ENCODE measurements at places on chromosomes 12 and 14.

DNA sequence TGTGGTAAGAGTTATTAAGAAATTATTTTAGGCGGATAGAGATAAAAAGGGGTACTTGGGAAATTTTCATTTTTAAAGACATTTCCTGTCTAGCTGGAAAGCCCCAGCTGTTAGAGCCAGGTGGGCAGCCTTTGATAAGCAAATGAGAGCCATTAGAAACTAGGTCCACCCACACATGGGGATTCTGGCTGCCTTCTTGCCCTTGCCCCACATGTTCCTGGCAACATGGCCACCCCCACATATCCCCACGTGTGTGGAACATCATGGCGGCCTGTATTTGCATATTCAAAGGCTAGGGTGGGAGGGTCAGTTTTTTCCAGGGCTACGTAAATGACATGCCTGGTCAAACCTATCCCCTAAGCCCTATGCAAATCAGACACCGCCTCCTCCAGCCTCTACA, 1382.1 kb downstream of the AACS start:
- DNase-seq = no peak

GRCh38 chr12:122687086-122687485, 16.1 kb downstream of the HCAR2 start:
- no peak for DNase-seq

GRCh38 chr12:111557271-111558106, 41.6 kb downstream of the ATXN2 start:
- DNase-seq = no peak

- DNase-seq = no peak
These were observed 18.5 kb downstream of the EVL start for GRCh38 chr14:100083706-100084105.

DNA sequence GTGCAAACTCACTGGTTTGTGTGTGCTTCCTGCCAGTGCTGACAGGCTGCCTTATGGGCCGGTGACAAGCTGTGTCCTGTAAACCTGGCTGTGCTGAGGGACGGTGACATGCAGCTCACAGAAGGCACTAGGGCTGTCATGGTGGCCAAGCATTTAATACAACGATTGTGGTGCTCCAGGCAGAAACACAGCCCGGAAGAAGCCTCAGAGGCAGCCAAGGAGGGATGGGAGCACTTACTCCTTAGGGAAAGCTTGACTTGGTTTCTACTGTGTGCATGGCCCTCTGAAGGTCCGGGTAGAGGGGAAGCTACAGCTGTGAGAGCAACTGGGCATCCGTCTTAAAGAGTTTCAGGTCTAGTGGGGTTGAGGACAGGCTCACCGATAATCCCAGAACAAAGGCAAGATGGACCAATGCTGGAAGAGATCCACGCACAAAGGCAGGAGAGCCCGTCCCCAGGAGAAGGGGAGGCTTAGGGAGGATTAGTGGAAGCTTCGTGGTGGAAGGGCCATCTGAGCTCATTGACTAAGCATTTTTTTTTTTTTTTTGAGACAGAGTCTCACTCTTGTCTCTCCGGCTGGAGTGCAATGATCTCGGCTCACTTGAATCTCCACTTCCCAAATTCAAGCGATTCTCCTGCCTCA, 10.7 kb upstream of the MCRS1 start:
- no peak for DNase-seq

GRCh38 chr12:58487678-58488161, 432.6 kb downstream of the LRIG3 start:
- no peak for DNase-seq

GRCh38 chr14:62125793-62126192, 363.6 kb downstream of the SNAPC1 start:
- DNase-seq = no peak

DNA sequence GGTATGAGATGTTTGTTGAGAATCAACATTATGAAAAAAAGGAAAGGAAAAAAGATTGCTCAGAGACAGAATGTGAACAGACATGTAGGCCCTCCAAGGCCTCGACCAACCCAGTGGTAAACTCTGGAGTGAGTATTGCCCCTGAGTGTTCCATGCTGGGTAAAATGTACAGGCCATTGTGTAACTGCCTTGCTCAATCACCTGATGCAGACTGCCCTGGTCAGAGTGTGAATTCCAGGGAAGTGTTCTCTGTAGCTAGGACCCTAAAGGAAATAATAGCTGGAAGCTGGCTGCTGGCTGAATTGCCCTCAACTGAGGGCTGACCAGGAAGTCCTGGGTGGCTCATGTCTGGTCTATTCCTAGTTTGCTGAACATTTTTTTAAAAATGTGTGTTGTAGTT, 1081.4 kb upstream of the LRFN5 start:
- DNase-seq = peak; percentile 8

Data from iPS-NIHi11 (cell line).